Right ventricle myocardium superior (tissue), 1 donor: ENCODE measurements at places on chromosomes 7 and 10. TPM values are rescaled to one million over a fixed set of nuclear protein-coding genes. Genes with fewer than 3 reads are reported as not detected.

SLC18A2 gene
- total RNA-seq: 0.22 TPM

ZCWPW1 gene
- total RNA-seq: 5.4 TPM

PHYH gene
- 181 TPM for total RNA-seq

C10orf62 gene
- 0.48 TPM for total RNA-seq

MINDY4 gene
- 2.8 TPM for total RNA-seq

SAP25 gene
- 0.54 TPM for total RNA-seq

FAM25A gene
- not detected for total RNA-seq

DLX6 gene
- not detected for total RNA-seq

CCDC172 gene
- not detected for total RNA-seq

MYOZ1 gene
- 0.38 TPM for total RNA-seq

EGFR gene
- total RNA-seq: 10.1 TPM

PNLIP gene
- total RNA-seq: not detected

MKX gene
- not detected for total RNA-seq

ELN gene
- total RNA-seq: 33.2 TPM

SUN3 gene
- not detected for total RNA-seq

PNLIPRP3 gene
- total RNA-seq: not detected

GRM3 gene
- not detected for total RNA-seq

HOXA13 gene
- total RNA-seq: not detected

THSD7A gene
- total RNA-seq: 0.70 TPM

KIN gene
- total RNA-seq: 6.9 TPM

PKD2L1 gene
- not detected for total RNA-seq

NEBL gene
- total RNA-seq: 623 TPM

AMZ1 gene
- 0.08 TPM for total RNA-seq

CDHR1 gene
- 0.32 TPM for total RNA-seq

MYL10 gene
- not detected for total RNA-seq

COG5 gene
- 49.2 TPM for total RNA-seq

SHTN1 gene
- total RNA-seq: 2.6 TPM

PITX3 gene
- total RNA-seq: 3.4 TPM

GNB2 gene
- total RNA-seq: 101 TPM

CALHM3 gene
- not detected for total RNA-seq

ZNF804B gene
- total RNA-seq: not detected

CUBN gene
- 0.22 TPM for total RNA-seq

PLXDC2 gene
- 12.2 TPM for total RNA-seq

CLCN1 gene
- total RNA-seq: 0.08 TPM

GPC2 gene
- total RNA-seq: 0.13 TPM

ZDHHC6 gene
- 16.5 TPM for total RNA-seq

IDI2 gene
- total RNA-seq: 0.16 TPM

PPP1R9A gene
- total RNA-seq: 22.6 TPM

ADCYAP1R1 gene
- total RNA-seq: 4.8 TPM
